ENCODE measurements at places on chromosomes 12 and 14. TPM values are rescaled to one million over a fixed set of nuclear protein-coding genes. Genes with fewer than 3 reads are reported as not detected.

The ACSS3 gene
- not detected for total RNA-seq

The CDKL1 gene
- total RNA-seq = 45.8 TPM

The PROX2 gene
- not detected for total RNA-seq

The SLC2A14 gene
- not detected for total RNA-seq

The PRR4 gene
- 0.46 TPM for total RNA-seq

The TAS2R20 gene
- total RNA-seq = 2.2 TPM

The IL22 gene
- not detected for total RNA-seq

The HOXC12 gene
- total RNA-seq = not detected

The MYL6B gene
- 81.1 TPM for total RNA-seq

The OR11H12 gene
- not detected for total RNA-seq

The NAV3 gene
- 28.7 TPM for total RNA-seq

The FZD10 gene
- total RNA-seq = not detected

The CACNA2D4 gene
- total RNA-seq = 0.18 TPM

The PIANP gene
- not detected for total RNA-seq

The MYF6 gene
- total RNA-seq = not detected

The LRRC10 gene
- total RNA-seq = not detected

All from pulmonary artery endothelial cell (primary cell).